Sigmoid colon (tissue), 7 donors: ENCODE measurements at places on chromosomes 1 and 21.

GRCh38 chr1:180627411-180627810, 4.4 kb upstream of the XPR1 start:
- no peak for DNase-seq

DNA sequence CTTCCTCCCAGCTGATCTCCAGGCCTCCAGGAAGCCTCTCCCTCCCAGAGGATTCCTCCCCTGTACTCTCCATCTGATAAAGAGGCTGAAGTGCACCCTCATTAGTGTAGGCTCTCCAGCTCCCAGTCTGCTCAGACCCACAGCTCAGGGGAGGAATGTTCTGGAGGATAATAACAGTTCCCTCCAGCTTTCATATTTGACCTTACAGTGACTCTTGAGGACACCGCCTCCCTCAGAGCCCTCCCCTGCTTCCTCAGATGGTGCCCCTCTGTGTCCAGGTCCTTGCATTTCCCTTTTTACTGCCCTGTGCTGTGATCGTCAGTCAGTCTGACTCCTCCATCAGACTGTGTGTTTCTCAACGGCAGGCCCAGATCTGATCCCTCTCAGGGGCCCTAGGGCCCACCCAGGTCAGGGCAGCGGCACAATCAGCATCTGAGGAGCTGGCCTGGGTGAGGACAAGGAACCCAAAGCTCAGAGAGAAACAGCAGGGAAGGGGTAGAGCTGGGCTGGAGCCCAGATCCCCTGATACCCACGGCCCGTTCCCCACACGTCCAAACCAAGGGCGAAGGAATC, 1.1 kb upstream of the SHISAL2A start:
- no peak for DNase-seq

- no peak for DNase-seq
Measured at GRCh38 chr1:223738465-223739365, 26.4 kb downstream of the CAPN2 start.

DNA sequence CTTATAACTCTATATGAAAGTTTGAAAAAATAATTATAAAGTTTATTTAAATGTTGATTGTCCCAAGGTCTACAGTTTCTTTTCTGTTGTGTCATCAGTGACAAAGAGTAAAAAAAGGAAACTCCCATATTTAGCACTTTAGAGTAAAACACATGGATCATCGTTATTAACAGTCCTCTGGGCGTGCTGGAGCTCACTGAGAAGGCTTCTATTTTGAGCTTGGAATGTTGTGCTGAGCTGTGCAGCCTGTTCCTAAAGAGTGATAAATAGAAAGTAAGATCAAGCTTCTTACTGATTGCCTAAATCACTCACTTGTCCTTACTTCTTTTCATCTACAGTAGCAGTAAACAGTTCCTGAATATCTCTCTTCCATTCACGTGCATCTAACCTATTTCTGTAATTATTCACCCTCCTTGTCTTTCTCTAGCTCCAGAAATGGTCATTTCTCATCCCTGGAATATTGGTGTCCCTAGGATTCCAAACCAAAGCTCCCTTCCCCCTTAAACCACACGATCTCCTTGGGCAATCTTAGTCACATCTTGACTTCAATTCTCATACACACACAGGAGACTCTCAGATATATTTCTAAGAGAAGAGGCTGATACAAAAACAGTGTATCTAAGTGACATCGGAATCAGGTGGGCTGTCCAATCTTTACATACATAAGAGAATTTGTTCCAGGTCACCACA, 11.9 kb downstream of the GBP5 start:
- DNase-seq, result no peak

DNA sequence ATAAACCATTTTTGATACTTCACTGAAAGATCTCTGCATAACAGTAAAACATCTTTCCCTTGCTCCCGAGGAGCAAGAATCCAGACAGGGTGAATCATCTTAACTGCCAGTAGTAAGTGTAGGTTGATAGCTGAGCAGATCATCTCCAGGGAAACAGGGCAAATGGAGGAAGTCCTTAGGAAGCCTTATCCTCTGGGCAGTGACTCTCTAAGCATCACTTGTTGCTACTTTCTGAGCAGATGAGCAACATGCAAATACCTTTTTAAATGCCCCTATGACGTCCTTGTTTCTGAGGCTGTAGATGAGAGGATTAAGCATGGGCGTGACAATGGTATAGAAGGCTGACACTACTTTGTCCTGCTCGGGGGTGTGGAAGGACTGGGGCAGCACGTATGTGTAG, 8.9 kb downstream of the OR2T11 start:
- DNase-seq, result no peak

DNA sequence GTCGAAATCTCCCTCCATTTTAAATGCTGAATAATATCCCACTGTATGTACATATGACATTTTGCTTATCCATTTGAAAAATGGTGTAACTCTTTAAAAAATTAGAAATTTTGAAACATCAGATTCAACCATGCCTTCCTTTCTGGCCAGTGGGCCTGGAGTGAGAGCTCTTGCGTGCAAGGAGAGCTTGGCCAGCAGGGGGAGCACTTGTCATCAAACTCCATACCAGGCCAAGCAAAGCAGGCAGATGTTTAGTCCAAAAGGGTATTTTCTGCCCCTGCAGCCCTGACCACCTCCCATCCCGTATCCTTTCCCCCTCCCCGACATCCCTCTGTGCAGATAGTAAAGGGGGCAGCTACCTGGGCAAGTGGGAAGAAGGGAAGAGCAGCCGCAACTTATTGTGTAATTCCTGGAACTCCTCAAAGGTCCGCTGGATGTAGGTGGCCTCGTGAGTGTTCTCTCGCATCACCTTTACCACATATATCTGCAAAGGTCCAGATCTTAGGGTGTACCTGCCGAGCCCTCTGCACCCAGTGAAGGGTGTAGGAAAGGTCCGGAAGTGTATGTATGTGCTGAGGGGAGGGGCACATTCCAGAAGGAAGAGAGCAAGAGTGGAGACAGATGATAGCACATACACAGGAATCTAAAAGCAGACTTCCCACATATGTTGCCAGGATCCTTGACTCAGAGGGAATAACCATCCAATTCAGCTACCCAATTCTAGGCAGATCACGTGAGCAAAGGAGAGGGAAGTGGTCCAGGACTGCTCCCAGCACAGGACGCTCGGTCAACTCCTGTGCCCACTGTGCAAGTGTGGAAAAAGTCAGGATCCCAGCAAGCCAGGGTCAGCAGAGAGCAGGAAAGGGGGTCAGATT, 19.9 kb upstream of the PPP1R15B start:
- peak; percentile 91 for DNase-seq

DNA sequence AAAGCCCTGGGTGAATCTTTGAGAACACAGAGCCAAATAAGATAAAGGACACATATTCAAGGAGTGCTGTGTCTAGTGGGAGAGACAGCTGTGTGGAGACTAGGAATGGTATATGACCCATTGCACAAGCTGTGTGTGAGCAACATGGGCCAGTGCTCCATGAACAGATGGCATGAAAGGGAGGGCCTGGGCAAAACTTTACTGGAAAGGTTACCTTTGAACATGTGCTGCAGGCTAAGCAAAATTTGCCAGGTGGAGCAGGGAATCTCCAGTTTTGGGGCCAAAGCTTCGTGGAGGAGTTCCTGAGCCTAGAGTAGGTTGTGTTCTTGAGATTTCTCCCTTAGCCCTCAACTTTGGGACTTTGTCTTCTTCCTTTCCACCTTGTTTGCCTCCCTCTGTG, 446.1 kb upstream of the PROX1 start:
- no peak for DNase-seq

GRCh38 chr1:46619656-46620258, 3.1 kb upstream of the MOB3C start:
- no peak for DNase-seq

GRCh38 chr21:41143596-41144325, 24.2 kb upstream of the BACE2 start:
- DNase-seq, result no peak

DNA sequence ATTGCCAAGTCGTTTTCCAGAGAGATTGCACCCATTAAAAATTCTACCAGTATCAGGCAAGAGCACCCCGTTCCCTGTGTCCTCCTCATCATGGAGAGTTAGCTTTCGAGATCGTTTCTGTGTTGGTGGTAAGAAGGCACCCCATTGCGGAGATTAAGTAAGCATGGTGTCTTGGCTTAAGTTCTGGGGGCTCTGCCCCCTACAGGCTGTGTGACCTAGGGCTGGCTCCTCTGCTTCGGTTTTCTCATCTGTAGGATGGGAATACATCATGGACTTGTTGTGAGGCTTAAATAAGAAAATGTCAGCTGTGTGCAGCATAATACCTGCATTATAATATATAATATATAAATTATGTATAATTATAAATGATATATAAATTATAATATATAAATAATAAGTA, 36.8 kb upstream of the TENT5C start:
- no peak for DNase-seq

DNA sequence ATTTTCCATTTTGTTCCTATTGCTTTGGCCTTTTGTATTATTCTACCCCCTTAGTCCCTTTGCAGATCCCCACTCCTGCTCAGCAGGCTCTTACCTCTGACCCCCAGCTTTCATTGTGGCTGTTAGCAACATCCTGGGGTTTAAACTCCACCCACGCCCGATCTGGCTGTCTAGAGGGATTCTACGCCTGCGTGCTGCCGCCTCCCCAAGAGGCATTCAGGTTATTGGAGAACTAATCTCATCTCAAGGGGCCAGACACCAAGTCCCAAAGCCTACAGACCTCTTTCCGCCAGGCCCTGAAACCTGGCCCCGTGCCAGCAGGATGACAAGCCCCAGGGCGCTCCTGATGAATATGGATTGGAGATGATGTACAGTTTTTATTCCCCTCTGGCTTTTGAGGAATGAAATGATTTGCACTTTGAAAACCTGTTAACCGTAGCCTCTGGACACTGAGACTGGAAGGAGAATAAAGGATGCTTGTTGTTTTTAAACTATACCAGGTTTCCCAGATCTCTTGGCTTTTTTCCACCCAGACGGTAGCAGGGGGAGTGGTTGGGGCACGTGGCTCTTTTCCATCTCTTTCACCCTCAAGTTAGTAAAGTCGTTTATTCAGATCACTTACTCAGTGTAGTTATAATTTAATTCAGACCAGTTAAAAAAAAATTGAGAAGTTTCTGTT, 14.5 kb upstream of the IKBKE start:
- DNase-seq, result no peak

GRCh38 chr1:219945795-219946194, 17.4 kb upstream of the SLC30A10 start:
- DNase-seq, result no peak

DNA sequence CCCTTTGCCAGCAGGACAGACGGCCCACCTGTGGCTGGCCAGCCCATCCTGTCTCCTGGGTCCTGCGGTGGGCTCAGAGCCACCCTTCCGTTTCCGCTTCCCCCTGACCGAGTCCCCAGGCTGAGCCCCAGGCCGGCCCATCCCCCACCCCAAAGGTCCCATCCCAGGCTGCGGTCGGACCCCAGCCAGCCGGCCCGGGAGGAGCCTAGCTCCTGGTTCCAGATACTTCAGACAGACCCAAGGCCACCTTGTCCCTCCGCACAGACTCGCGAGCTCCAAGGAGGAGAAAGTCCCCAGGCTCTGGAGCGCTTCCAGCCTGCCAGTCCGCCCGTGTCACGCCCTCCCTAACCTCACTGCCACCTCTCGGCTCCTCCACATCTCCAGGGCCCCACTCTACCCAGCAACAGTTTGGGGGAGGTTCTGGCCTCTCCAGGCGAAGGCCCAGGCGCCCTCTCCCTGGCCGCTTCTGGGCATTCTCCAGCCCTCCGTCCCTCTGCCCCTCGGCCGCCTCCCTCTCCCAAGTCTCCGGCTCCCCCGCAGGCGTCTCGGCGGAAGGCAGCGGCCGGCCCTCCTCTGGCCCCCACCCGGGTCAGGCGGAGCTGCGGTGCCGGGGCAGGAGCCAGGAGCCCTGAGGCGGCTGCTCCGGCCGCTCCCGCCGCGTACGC, 835 bp downstream of the LRRN2 start:
- peak; percentile 68 for DNase-seq

- no peak for DNase-seq
Measured at GRCh38 chr1:96722958-96723357, 1.4 kb downstream of the PTBP2 start.

GRCh38 chr21:26096494-26097371, 73.8 kb downstream of the APP start:
- no peak for DNase-seq

- peak; percentile 66 for DNase-seq
Measured at GRCh38 chr1:36871146-36871971, 163.0 kb downstream of the GRIK3 start.

DNA sequence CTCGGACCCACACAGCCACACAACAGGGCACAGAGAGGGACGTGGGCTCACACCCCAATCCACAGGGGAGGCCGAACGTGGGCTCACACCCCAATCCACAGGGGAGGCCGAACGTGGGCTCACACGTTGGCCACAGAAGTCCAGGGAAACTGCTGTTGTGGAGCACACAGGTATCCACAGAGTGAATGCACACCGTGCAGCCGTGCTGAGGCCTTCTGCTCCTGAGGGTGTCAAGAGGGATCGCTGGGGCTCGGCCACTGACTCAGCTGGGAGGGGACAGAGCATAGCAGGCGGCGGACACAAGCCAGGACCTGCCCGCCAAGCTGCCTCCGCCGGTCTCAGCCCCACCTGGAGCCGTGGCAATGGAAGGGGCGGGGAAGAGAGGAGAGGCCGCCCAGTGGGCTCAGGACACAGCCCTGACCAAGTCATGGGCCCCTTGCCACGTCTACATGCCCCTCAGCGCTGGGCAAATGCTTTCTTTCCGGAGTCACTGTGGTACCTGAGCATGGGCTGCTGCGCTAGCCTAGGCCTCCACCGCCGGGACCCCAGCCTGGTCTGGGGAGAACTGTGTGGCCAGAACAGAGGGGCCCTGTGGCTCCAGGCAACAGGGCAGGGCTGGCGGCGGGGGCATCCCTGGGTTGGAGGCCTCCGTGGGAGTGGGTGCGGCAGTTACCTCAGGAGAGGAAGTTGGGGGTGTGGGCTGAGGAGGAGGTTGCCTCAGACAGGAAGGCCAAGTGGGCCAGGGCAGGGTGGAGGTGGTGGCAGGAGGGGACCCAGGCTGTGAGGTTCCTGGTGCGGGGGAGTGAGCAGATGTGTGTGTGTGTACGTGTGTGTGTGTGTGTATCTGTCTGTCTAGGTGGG, 1.2 kb downstream of the SYTL1 start:
- DNase-seq, result no peak

DNA sequence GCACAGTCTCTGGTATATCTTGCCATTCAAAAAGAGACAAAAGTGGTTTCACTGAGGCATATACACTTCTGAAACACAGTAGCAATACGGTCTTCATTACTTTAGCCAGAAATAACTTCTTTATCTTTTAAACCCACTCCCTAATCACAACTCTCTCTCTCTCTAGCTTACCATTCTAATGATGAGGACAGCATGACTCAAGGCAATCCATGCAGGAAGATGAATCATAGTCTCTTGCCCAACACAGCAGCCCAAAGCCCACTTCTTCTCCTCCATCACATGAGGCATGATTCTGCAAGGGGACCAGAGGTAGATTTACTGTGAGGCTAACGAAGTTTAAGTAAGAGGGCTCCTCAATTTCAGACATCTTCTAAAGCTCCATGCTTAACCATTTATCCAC, 285.0 kb upstream of the NR5A2 start:
- DNase-seq, result no peak

- DNase-seq, result no peak
Measured at GRCh38 chr1:201543871-201544642, 5.1 kb downstream of the NAV1 start.
